C1 segment of cervical spinal cord (tissue), 14 donors: ENCODE measurements at places on chromosomes 1 and 21.

DNA sequence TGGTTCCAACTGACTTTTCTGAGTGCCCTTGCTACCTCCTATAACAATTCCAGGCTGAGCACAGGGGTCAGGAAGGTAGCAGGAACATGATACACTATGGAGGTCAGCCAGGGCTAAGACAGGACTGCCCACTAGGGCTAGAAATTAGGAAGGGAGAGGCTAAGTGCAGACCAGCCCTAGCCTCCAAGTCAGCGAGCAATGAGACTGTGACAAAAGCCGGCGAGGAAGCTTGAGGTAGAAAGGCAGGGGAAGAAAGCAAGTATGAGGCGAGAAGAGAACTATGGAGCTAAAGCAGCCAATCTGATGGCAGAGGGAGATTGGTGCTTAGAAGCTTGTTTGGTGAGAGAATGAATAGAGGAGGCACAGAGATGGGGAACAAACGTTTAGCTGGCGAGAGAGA is 4.7 kb downstream of the UROD start:
- no peak for DNase-seq

GRCh38 chr1:156070548-156070947 is 9.6 kb downstream of the RAB25 start:
- no peak for DNase-seq

DNA sequence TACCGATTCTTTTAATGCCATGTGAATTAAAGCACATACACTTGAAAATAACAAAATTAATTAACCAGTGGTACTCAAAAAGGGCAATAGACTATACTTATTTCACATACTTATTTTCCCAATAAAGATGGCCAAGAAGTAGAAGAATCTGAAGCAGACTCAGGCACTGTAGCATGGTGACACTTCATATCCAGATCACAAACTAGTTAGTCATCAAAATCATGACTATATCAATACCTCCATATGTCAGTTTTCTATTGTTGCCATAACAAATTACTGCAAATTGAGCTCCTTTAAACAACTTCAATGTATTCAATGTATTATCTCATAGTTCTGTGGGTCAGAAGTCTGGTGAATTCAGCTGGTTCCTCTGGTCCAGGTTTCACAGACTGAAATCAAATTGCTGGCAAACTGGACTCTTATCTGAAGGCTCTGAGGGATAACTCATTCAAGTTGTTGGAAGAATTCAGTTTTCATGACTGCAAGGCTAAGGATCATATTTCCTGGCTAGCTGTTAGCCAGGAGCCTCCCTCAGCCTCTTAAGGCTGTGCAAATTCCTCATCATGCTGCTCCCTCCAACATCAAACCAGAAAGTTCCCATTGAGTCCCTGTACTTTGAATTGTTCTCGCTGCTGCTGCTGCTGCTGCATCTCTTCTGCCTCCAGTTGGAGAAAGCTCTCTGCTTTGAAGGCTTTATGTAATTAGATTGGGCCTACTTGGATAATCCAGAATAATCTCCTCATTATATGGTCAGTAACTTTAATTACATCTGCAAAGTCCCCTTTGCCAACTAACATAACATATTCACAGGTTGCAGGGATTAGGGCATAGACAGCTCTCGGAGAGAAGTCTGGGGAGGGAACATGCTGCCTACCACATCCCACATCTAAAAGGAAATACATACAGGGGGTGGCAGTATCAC is 91.5 kb downstream of the MRPL39 start:
- DNase-seq = no peak

GRCh38 chr1:1487701-1488100 is 16.1 kb downstream of the ATAD3B start:
- DNase-seq = no peak

GRCh38 chr1:159960721-159961381 is 6.8 kb upstream of the SLAMF9 start:
- DNase-seq = no peak

- DNase-seq = no peak
Measured at GRCh38 chr1:80582980-80583379, 1217.8 kb upstream of the ADGRL2 start.

- DNase-seq = no peak
Measured at GRCh38 chr1:161069241-161069640, 450 bp downstream of the ARHGAP30 start.

DNA sequence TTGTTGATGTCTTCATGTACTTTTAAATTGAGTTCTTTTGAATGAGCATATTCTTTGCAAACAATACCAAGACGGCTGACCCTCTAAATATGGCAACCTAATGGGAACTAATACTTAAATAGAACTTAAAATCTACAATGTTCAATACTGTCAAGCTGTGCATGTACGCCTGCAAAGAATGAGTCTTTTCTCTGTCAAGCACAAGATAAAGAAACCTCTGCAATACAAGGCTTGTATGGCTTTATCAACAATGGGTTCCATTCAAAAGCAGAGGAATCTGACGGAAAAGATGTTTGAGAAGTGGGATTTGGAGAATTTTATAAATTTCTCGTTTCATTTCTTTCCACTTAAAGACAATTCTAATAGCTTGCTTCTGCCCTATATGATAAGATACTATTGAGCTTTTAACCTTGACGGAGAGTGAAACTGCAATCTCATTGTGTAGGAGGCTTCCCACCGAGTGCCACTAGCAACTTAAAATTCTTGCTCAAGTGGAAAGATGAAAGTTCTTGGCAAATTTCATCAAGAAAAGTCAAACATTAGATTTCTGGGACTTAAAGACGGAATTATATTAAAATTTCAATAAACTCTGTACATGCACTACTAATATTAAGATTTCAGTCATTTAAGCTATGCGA is 119.8 kb downstream of the RGS21 start:
- no peak for DNase-seq

DNA sequence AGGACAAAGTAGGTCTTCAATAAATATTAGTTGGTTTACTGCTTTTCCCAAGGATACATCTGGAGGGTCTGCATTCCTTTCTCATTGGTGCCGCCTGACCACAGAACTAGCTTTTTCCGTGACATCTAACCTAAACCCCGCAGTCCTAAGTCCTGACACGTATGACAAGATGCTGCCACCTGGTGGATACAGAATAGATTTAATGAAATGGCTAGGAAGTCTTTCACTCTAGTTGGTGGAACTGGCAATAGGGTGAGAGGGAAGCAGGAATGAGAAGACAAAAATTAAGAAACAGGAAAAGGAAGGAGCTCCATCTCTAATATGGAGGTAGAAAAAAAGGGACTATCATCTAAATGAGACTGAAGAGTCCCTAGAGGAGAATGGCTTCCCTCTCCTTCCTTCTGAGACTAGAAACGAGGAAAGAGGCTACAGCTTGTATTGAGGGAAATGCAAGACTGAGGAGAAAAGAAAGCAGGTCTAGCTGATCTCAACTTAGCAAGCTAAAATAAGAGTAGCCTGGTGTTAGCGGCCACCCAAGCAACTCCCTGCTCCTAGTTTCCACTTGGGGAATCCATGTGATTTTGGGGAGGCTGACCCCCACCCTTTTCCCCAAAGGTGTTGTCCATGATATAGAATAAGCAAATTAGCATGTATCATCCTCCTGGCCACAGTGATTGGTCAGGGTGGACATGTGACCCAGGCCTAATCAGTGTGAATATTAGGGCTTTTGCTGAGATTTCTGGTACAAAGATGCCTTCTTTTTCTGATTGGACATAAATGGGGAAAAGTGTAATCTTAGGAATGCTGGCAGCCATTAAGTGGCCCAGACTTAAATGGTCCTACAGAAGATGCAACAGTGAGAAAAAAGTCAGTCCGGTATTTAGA is 5.9 kb downstream of the RFX5 start:
- peak; percentile 68 for DNase-seq

DNA sequence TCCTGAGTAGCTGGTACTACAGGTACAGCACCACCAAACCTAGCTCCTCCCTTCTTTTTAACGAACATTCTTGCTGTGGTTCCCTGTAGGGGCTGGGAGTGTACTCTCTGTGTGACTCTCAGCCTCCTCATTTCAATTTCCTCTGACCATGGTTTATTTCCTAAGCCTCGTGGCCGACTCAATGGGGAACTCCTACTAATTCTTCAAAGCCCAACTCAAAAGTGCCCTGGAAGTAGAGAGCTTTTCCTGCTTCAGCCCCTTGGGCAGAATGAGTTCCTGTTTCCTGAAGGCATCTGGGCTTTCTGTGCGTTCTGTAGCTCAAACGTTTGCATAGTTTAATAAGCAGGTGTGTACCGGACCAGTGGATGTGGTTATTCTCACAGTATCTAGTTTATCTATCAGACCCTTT is 70.9 kb upstream of the ACOT11 start:
- DNase-seq = no peak

GRCh38 chr1:245663841-245664240 is 509.1 kb downstream of the KIF26B start:
- no peak for DNase-seq
